ENCODE measurements at places on chromosomes 7 and 10.

GRCh38 chr7:80284855-80285254, 150.2 kb downstream of the GNAI1 start:
- DNase-seq: no peak

GRCh38 chr7:4805110-4805983, 29.9 kb downstream of the AP5Z1 start:
- no peak for DNase-seq

- no peak for DNase-seq
Measured at GRCh38 chr7:36875794-36876193, 151.5 kb upstream of the AOAH start.

- no peak for DNase-seq
Measured at GRCh38 chr10:94076325-94076841, 82.7 kb downstream of the PLCE1 start.

DNA sequence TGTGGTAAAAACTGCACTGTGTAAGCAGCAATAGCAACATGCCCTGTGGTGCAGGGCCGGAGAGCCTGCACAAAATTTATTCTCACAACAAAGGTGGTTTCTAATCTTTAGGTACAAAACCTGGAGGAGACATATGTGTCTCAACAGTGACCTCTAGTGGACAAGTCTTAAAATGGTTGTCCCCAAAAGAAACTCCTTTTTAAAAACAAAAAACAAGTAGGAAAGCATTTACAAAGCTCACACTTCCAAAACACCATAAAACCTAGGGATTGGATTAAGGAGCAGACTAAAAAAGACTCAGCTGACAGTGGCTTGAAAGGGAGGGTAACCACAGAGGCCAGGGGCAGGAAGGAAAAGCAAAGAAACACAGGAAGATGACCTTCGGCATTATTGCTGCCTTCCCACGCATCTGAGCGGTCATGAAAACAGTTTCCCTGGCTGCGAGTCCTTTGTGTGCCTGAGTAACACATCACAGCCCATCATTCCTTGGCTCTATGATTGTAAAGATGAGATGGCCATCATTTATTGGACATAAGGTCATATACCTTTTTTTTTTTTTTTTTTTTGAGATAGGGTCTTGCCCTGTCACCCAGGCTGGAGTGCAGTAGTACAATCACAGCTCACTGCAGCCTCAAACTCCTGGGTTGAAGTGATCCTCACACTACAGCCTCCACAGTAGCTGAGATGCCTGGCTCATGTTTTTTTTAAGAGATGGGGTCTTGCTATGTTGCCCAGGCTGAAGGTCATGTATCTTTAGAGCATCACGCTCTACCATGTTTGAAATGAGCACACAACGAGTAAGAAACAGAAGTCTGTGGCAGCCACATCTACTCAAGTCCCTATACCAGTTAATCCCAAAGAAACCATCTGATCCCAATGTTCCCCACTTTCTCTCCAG, 39.5 kb downstream of the RSU1 start:
- DNase-seq: no peak
